ENCODE measurements at places on chromosomes 3 and 15. TPM values are rescaled to one million over a fixed set of nuclear protein-coding genes. Genes with fewer than 3 reads are reported as not detected.

- no peak for DNase-seq
- H3K36me3 ChIP-seq, result no peaks in the 10 kb centered on the region
- no peak overlapping the region for H3K4me3 ChIP-seq
- peaks cover 8% of the 10 kb centered on the region for H3K27me3 ChIP-seq
These were observed 56.0 kb downstream of the FRMD4B start for GRCh38 chr3:69329892-69330291.

DNA sequence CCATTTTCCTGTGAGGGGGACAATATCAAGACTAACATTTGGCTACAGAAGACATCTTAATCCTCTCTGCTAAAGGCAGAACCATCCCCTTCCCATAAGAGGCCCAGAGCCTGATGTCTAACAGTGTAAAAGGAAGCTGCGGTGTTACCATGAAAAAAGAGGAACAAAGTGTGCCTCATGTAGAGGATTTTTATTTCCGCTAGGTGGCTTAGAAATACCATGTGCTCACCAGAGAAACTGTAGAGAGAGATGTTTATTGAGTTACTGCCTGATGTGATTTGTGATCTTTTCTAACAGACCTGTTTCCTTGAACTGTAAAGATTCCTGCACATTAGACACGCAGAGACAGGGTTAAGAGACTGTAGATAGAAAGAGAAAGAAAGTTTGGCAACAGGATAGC lies 22.0 kb downstream of the OR5H15 start:
- no peak overlapping the region for H3K27ac ChIP-seq
- H3K4me3 ChIP-seq, result no peak overlapping the region
- no peaks in the 10 kb centered on the region for H3K36me3 ChIP-seq

DNA sequence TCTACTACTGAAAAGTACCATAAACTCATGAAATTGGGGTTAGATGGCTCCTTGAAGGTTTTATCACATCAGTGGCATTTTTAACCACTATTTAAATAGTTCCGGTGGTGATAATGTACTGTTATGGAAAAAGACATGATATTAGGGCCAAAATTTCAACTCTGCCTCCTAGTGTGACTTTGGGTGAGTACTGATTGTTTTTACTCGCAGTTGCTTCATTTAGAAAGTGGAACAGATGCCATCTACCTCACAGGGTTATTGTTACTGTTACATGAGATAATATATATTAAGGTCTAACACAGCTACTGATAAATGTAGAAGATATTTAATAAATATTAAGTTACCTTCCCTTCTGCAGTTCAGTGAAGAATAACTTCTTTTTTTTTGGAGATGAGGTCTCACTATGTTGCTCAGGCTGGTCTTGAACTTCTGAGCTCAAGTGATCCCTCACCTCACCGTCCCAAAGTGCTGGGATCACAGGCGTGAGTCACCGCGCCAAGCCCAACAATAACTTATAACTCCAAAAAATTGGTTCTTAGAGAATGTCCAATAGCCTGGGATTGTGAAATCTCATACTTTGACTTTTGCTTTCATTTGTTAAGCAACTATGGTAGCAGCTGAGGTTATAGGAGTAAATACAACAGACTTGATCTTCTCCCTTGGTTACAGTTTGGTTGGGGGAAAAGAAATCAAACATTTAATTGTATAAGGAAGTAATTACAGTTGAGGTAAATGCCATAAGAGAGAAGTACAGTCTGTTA lies 48.3 kb downstream of the MEF2A start:
- H3K27ac ChIP-seq, result no peak overlapping the region
- no peak for DNase-seq
- H3K4me1 ChIP-seq, result no peaks in the 10 kb centered on the region
- no peaks in the 10 kb centered on the region for H3K36me3 ChIP-seq
- H3K27me3 ChIP-seq, result no peaks in the 10 kb centered on the region

- H3K4me3 ChIP-seq, result no peak overlapping the region
- peaks cover 5% of the 10 kb centered on the region for H3K36me3 ChIP-seq
- H3K4me1 ChIP-seq, result peaks cover 15% of the 10 kb centered on the region
- no peak for DNase-seq
These were observed 37.9 kb downstream of the UQCC5 start for GRCh38 chr3:52574056-52574965.

MME gene
- 0.34 TPM for total RNA-seq

- no peak overlapping the region for H3K4me3 ChIP-seq
- H3K36me3 ChIP-seq, result no peaks in the 10 kb centered on the region
- no peaks in the 10 kb centered on the region for H3K27me3 ChIP-seq
- H3K27ac ChIP-seq, result no peak overlapping the region
These were observed 142.5 kb upstream of the PRR23C start for GRCh38 chr3:139187154-139187553.

GRCh38 chr3:10397879-10398278 lies 77.0 kb upstream of the SEC13 start:
- H3K27ac ChIP-seq, result no peak overlapping the region
- no peaks in the 10 kb centered on the region for H3K36me3 ChIP-seq
- DNase-seq, result no peak
- no peaks in the 10 kb centered on the region for H3K4me1 ChIP-seq
- H3K27me3 ChIP-seq, result no peaks in the 10 kb centered on the region
- H3K4me3 ChIP-seq, result no peak overlapping the region

DNA sequence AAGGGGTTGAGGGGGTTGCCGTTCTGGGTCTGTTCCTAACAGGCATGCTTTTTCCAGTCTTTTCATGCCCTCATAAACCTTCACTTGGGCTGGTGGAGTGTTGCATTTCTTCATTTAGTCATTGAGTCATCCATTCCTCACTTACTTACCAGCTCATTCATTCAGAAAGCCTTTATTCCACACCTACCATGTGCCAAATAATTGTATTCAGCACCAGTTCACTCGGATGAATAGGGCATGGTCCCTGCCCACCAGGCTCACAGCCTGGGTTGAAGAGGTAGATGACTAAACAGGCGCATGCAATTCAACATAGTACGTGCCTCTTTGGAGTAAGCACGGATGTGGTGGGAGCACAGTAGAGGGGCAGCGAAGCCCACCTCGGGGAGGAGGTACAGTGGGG lies 35.1 kb upstream of the THSD4 start:
- no peaks in the 10 kb centered on the region for H3K36me3 ChIP-seq
- no peaks in the 10 kb centered on the region for H3K27me3 ChIP-seq
- DNase-seq, result no peak
- H3K4me1 ChIP-seq, result no peaks in the 10 kb centered on the region
- no peak overlapping the region for H3K4me3 ChIP-seq

DNA sequence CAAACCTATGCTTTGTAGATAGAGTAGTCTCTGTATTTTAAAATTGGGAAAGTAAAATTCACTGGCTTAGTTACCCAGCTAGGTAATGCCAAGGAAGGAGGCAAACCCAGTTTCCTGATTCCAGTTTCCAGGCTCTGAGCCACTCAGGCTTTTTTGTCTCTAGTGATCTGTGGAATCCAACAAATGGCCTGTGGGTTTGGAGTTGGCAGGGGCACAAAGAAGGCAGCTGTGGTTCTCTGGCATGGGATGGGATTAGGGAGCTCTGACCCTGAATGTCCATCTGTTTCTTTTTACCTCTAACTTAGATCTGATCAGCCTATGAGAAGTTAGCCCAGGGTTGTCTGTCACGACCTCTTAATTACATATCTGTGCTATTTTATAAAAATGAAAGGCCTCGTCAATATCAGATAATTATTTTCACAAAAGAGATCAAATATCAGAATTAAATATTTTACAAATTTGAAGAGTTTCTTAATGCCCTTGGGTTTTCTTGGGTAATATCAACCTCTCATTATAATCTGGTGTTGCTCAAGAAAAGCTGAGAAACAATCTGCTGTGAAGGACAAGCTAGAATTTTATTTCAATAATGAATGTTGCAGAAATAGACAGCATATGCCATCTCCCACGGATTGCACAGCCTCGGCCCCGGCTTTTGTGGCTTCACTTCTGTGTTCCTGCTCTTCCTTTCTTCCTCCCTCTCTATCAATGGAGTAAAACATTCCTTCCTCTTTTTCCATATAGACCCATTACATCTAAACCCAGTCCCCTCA lies 63.7 kb upstream of the DAZL start:
- H3K4me3 ChIP-seq, result no peak overlapping the region
- H3K27ac ChIP-seq, result no peak overlapping the region
- no peak for DNase-seq
- H3K36me3 ChIP-seq, result no peaks in the 10 kb centered on the region
- no peaks in the 10 kb centered on the region for H3K27me3 ChIP-seq
- H3K4me1 ChIP-seq, result 0 out of 2 replicates have a peak, but pooled peaks cover 3% of the 10 kb centered on the region

TEX9 gene
- 5.2 TPM for total RNA-seq

- no peak overlapping the region for H3K27ac ChIP-seq
- H3K4me1 ChIP-seq, result peaks cover 11% of the 10 kb centered on the region
- H3K4me3 ChIP-seq, result no peak overlapping the region
- no peaks in the 10 kb centered on the region for H3K27me3 ChIP-seq
- peak; percentile 35 for DNase-seq
- H3K36me3 ChIP-seq, result no peaks in the 10 kb centered on the region
These were observed 404.1 kb upstream of the ATP11B start for GRCh38 chr3:182389071-182389815.

GRCh38 chr3:35745351-35745750 lies 106.0 kb downstream of the ARPP21 start:
- H3K36me3 ChIP-seq, result no peaks in the 10 kb centered on the region
- H3K27me3 ChIP-seq, result no peaks in the 10 kb centered on the region
- H3K4me3 ChIP-seq, result no peak overlapping the region
- H3K27ac ChIP-seq, result no peak overlapping the region
- H3K4me1 ChIP-seq, result no peaks in the 10 kb centered on the region

SH3GL3 gene
- total RNA-seq, result 1.3 TPM

IMPG2 gene
- 0.20 TPM for total RNA-seq

GRCh38 chr3:120130656-120131055 lies 36.4 kb upstream of the GSK3B start:
- no peak for DNase-seq
- H3K27ac ChIP-seq, result no peak overlapping the region
- H3K36me3 ChIP-seq, result no peaks in the 10 kb centered on the region
- H3K4me1 ChIP-seq, result peaks cover 9% of the 10 kb centered on the region
- no peaks in the 10 kb centered on the region for H3K27me3 ChIP-seq

RARRES1 gene
- total RNA-seq, result 0.20 TPM

DNA sequence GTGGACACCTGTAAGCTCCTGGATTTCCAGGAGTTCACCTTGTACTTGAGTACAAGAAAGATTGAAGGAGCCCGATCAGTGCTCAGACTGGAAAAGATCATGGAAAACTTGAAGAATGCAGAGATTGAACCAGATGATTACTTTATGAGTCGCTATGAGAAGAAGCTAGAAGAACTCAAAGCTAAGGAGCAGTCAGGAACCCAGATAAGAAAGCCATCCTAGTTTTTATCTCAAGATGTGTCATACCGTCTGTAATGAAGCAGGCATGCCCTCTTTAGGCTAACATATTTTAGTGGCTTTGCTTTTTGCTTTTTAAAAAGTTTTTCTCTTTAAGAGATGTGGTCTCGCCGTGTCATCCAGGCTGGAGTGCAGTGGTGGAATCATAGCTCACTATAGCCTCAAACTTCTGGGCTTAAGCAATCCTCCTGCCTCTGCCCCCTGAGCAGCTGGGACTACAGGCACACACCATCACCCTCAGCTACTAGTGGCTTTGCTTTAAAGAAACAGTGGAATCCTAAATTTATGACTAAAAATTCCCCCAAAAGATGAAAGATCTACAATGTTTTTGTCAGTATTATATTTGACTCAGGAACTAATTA lies 28.1 kb downstream of the EXOG start:
- no peak for DNase-seq
- H3K27me3 ChIP-seq, result no peaks in the 10 kb centered on the region
- peaks cover 13% of the 10 kb centered on the region for H3K36me3 ChIP-seq
- H3K4me3 ChIP-seq, result no peak overlapping the region
- H3K4me1 ChIP-seq, result no peaks in the 10 kb centered on the region

KBTBD13 gene
- not detected for total RNA-seq

SUSD5 gene
- total RNA-seq, result not detected

DNA sequence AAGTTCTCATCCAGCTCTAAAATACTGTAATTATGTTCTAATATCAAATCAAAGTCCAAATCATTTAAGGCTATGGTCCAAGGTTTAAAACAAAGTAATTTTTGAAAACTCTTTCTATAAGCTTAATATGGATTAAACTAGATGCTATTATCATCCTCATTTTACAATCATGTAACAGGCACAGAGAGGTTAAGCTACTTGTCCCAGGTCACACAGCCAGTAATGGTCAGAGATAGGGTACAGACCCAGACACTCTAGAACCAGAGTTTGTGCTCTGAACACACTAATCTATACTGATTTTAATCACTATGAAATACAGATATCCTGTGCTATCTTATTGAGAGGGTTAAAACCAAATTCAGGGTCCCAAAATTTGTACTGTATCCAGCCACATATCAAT lies 44.8 kb downstream of the DENND4A start:
- no peaks in the 10 kb centered on the region for H3K4me1 ChIP-seq
- no peaks in the 10 kb centered on the region for H3K27me3 ChIP-seq
- no peak overlapping the region for H3K27ac ChIP-seq
- no peaks in the 10 kb centered on the region for H3K36me3 ChIP-seq

- H3K4me3 ChIP-seq, result peak overlapping the region; percentile 23
- peak overlapping the region; percentile 99 for H3K27ac ChIP-seq
- no peaks in the 10 kb centered on the region for H3K36me3 ChIP-seq
- no peak for DNase-seq
- no peaks in the 10 kb centered on the region for H3K27me3 ChIP-seq
These were observed 30.9 kb upstream of the MRPS22 start for GRCh38 chr3:139312959-139313358.

DNA sequence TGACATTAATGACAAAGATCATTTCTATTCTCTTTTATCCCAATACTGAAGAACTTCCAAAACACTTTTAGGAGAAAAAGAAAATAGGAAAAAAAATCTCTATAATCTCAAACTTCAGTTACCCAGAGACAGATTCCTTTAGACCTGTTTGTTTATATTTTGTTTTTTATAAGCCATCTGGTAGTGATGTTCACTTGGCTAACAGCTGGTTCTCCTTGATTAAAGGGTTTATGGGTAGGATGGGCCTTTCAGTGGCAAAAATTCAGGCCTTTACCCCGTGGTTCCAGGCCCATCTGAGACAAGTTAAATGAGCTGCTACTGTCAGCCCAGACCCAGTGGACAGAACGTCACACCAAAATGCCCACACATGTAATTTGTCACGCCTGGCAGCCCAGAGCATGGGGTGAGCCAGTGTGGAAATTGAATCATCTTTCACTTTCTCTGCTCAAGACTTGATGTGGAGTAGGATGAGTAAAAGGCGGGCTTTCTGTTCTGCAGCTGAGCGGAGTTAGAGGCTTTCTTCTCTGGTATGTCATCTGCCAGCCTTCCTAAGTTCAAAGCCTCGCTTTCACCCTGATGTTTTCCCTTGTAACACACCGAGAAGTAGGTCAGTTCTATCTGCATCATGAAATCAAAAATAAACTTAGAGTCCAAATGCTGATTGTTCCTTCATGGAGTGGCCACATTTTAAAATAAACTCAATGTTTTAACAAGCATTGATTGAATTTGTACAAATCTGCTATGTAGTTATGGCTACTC lies 62.5 kb upstream of the SKOR1 start:
- no peaks in the 10 kb centered on the region for H3K27me3 ChIP-seq
- no peaks in the 10 kb centered on the region for H3K36me3 ChIP-seq
- no peaks in the 10 kb centered on the region for H3K4me1 ChIP-seq
- DNase-seq, result no peak
- no peak overlapping the region for H3K4me3 ChIP-seq
- H3K27ac ChIP-seq, result no peak overlapping the region

PLCH1 gene
- total RNA-seq, result 3.8 TPM

TTC21A gene
- 5.6 TPM for total RNA-seq
